Stimulated activated CD8-positive, alpha-beta memory T cell treated with anti-CD3 and anti-CD28 coated beads, Interleukin-2, amount 100 ng/mL, for 1 hour (primary cell): ENCODE measurements at places on chromosomes 5 and 9.

DNA sequence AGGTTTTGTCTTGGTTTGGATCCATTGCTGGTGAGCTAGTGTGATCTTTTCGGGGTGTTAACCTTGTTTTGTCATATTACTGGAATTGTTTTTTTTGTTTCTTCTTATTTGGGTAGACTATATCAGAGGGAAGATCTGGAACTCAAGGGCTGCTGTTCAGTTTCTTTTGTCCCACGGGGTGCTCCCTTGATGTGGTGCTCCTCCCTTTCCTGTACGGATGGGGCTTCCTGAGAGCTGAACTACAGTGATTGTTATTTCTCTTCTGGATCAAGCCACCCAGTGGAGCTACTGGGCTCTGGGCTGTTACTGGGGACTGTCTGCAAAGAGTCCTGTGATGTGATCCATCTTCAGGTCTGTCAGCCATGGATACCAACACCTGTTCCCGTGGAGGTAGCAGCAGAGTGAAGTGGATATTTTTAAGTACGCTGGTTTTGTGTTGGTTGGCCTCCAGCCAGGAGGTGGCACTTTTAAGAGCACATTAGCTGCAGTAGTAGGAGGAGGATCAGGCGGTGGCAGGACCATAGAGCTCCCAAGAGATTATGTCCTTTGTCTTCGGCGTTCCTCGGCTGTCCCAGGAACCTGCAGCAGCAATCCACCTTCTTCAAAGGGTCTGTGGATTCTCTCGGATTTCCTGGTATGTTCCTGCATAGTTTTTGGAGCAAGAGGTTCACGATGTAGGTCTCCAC, 27.2 kb downstream of the SCAMP1 start:
- DNase-seq: no peak

DNA sequence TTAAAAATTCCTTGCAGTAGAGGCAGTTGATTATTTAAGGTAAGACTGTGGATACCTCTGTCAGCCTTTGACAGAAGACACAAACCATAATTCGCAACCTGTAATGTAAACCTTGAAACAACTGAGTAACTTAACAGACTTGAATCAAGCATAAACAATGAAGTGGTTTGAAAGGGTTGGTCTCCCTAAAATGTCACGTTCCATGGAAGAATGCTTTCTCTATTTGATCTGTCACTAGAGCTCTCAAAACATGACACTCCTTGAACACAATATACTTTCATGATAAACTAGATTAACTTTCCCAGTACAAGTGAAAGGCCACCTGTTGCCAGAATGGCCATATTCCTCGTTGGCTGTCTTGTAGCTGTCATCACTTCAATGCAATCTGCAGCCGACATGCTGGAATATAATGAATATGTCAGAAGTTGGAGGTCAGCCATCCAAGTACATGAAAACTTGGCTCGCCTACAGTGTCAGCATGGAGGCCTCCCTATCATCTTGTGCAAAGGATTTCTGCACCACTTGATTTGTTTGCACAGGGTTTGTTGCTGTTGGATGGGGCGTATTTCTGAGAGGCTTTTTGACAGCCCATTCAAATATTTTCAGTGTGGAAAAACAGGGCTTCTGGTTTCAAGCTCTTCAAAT, 228.0 kb downstream of the TLE4 start:
- no peak for DNase-seq

DNA sequence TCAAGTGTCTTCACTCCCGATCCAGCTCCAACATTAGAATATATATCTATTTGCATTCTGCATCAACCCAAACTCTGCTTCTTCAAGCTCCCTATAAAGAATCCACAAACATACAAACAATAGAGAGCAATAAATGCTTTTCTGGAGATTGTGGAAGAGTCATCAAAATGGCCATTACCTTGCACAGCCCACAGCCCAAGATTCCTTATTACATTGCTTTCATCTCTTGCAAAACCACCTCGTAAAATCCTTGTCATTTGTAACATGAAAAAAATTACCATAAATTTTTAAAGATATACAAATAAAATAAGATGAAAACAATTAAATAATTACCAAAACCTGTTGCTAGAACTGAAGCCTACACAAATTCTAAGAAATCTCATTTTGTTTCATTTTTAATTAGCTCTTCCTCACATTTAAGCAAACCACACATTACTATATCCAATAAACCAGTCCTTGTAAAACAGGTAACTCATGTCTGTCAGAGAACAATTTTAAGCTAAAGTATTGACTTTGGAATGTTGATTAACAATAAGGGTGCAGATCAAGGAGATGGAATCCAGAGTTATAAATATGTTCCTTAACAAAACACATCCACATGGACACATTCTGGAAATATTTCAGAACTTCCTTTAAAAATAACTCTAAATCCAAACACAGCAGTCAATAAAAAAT, 7.1 kb downstream of the SPINK9 start:
- DNase-seq: no peak

DNA sequence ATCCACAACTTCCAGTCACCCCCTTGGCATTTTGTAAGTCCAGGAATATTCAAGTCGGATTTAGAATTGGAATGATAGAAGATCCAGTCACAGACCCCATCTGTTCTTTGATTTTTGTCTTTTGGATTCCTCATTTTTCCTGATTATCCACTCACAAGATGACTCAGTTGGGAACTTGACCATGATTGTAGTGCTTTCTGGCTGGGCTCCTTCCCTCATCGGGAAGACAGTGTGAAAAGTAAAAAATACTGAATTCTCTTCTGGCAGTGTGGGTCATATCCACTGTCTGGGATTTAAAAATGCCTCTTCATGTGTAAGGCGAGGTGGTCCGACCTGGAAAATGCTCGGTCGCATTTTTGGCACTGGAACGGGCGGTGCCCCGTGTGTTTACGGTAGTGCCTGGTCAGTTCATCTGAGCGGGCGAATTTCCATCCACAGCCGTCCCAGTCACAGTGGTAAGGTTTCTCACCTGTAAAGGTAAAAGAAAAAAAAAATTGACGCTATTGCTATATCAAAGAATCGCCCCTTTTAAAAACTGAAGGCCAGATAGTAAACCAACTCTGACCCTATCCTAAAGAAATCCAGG, 4.0 kb downstream of the KLF4 start:
- DNase-seq: no peak

- peak; percentile 24 for DNase-seq
These were observed 665 bp downstream of the RASA1 start for GRCh38 chr5:87268126-87268969.

DNA sequence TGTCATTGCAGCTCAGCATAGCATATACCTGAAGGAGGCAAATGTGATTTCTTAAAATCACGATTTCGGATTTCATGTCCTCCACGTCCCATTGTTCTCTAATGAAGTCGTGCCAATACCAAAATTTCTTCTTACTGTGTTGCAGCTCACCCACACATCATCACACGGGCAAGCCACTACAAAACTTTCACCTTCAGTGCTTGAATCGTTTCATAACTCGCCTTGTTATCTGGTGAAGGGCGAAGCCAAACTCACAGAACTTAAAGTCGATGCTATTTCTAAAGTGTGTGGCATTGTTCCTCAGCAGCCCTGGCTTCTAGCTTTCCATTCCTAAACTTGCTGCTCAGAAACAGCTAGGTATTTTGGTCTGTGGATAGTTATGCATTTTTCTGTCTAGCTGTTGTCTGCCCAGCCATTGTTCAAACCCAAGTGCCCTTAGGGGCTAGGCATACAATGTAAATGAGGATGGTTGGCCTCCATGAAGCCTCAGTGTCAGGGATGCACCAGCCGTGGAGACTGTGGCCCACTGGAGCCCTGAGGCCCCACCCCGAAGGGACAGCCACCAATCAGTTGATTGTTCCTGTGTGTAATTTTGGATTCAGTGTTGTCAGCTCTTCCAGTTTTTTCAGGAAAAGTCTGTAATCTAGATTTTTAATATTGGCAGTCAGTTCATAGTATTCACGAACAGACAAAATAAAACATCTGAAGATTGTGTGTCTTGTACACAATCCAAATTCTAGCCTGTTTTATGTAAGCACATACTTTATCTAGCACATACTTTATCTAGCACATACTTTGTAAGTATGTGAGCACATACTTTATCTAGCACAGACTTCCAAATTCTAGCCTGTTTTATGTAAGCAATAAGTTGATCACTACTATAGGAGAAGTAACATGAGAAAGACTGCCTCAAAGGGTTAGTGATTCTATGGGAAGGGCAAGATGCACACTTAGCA, 112.8 kb downstream of the DAPK1 start:
- DNase-seq: no peak

- DNase-seq: no peak
These were observed 50.5 kb downstream of the SPTLC1 start for GRCh38 chr9:92064711-92065110.
